AML-193 (cell line): ENCODE measurements at places on chromosomes 7 and 10.

DNA sequence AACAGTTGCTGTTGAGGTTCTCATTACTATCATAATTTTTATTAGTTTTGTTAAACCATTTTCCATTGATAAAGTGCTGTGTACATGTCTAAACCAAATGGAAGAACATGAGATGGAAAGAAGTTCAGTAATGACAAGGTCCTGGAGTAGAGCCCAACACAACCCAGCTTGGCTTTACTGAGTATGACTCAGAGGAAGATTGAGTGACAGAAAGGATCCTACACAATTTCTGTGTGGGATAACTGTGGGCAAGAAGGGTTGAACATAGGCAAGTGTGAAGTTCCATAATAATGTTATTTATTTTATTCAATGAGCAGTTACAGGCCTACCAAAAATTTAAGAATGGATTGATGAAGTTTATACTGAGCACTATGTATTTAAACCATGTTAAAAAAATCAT lies 15.9 kb downstream of the PRKG1 start:
- no peak for DNase-seq

DNA sequence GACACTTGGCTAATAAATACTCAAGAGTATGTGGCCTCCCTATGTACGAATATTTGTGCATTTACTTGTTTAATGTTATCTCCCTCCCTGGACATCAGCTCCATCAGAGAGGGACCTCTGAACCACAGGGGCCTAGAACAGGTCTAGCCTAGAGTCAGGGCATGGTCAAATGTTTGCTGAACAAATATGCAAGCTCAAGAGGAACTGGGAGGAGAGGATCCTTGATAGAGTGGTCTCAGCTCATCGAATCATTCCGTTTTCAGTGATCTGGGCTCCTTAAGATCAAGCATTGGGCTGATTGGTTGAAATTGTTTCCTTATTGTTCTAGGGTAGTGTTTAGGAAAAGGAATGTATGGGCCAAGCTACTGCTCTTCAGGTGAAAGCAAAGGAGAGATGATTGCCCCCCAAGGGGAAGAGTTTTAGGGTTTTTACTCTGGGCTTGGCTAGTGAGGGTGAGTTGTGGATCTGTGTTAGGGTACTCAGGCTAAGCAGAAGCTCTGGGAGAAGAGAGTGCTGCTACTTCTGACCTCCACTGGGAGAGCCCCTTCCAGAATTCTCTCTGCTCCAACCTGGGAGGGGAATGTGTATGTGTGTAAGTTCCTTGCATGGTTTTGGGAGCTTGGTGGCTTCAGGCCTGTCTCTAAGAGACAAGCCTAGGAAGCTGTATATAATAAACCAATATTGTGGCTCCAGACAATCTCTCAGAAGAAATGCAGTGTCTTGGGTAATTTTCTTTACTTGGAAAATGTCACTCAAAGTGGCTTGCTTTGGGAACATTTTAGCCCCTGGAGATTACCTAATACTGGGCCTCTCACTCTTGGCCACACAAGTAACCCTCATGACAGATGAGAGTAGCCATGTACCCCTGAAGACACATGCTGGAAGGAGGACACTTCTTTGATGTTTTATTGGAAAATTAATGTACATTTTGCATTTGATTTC lies 110.0 kb downstream of the EMX2 start:
- DNase-seq: no peak

- DNase-seq: no peak
Observed at GRCh38 chr7:151138153-151138851, 29.2 kb downstream of the GBX1 start.

- DNase-seq: no peak
Observed at GRCh38 chr7:52876402-52876801, 159.0 kb upstream of the POM121L12 start.

GRCh38 chr7:155739538-155740143 lies 72.6 kb downstream of the SHH start:
- no peak for DNase-seq

DNA sequence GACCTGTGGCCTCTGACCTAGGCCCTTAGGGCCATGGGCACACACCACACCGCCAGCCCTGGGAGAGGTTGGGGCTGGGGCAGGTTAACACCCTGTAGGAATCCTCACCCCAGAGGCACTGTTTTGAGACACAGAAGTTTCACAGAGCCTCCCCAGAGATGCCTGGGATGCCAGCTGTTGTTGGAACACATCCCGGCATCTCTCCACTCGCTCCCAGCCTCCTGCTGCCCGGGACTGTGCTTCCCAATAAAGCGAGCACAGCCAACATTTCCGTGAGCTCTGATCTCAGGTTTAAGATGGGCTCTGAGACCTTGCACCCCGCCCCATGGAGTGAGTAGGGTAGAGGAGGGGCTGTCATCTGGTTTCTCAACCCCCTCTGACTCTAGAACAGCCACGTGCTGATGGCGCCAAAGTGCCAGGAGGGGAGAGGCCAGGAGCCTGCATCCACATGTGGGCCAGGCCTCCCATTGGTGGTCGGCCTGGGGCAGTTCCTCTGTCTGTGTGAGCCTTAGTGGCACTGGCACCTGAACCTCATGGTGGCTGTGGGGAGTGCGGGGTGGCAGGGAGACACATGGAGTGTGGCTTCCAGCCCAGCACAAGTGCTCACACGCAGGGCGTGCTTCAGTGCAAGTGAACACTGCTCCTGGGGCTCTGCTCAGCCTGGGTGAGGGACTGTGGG lies 54.7 kb downstream of the RASGEF1A start:
- DNase-seq: no peak

DNA sequence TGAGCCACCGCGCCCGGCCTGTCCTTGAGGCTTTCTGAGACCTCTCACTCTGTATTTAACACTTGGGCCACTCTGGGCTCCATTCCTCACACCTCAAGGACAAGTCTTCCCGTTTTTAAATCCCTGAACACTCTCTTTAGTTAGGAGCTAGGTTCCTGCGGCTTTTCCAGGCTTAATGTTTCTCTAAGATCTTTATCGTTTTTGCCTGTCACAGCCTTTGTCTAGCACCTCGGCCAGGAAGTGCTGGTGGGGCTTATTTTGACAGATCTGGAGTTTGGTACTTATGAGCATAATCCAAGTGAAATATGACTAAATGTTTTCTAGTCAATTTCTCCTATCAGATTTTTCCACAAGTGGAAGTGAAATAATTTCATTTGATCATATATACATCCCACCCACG lies 186.6 kb downstream of the DPY19L1 start:
- DNase-seq: no peak

DNA sequence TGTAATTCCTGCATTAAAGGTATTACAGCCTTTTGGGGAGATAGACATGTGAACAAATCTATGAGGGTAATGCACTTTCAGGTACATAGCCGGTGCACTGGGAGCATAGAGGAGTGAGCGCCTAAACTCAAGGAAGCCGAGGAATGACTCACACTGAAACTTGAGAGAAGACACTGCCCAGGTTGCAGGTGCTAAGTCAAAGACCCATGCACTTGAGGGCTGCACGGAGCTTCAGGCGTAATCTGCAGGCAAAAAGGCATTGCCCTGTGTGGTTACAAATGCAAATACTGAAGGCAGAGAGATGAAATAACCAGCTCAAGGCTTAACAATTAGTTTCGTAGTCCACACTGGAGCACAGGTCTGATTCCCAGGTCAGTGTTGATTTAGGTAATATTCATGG lies 51.0 kb upstream of the OSBPL3 start:
- no peak for DNase-seq

DNA sequence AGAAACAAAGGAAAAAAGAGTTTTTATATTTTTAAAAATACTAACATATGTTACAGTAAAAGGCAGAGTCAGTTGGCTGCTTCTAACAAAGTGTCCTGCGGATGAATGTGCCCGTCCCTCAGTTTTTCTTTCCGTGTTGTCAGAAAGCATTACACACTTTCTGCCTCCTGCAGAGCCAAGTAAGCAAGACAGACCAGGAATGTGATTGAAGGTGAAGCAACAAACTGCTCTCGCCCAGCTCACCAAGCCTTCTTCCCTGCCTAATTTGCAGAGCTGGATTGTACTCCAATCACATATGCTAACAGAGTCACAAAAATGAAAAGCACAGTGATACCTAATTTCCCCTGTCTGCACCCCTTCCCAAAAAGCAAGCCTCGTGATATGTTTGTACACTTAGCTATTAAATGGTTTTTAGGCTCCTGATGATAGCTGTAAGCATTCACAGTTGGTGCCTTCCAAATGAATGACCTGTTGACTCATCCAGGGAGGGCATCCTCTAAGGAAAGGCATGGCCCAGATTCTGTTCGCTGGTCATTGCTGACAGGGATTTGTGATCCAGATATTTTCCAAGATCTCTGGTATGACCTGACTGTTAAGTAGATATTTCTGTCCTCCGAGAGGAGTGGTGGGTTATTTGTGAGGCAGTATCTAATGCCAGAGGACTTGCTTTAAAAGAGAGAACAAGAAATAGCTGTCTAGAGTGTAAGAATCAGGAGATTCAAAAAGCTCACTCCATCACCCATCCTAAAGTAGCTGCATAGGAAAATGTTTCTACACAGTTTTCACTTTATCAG lies 187.3 kb upstream of the PLXDC2 start:
- no peak for DNase-seq

DNA sequence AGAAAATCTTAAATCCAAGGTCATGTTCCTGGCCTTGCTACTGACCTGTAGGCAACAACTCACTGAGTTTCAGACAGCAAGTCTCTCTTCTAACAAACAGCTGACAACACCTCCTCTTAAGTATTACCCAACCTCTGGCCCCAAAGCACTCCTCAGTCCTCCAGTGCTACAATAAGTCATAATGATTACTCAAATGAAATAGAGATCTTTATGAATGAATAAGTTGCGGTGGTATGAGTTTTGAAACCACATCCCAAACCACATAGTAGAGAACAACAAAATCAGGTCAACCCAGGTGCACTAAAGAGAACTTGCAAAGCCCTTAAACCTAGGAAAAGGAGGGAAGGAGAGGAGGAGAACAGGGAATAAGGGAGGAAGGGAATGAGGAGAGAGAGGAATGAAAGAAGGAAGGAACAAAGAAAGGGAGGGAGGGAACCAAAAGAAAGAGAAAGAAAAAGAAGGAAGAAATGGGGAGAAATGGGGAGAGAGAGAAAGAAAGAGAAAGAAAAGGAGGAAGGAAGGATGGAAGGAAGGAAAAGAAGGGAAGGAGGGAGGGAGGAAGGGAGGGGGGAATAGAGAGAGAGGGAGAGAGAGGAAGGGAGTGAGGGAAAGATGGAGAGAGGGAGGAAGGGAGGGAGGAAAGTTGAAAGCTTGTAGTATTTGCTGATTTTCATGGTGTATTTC lies 142.8 kb upstream of the CALCR start:
- no peak for DNase-seq

GRCh38 chr10:85916286-85916685 lies 450.3 kb downstream of the GRID1 start:
- DNase-seq: no peak

GRCh38 chr7:30176463-30177109 lies 41.8 kb downstream of the MTURN start:
- DNase-seq: peak; percentile 24

- no peak for DNase-seq
Observed at GRCh38 chr10:133140417-133141143, 19.4 kb upstream of the KNDC1 start.

DNA sequence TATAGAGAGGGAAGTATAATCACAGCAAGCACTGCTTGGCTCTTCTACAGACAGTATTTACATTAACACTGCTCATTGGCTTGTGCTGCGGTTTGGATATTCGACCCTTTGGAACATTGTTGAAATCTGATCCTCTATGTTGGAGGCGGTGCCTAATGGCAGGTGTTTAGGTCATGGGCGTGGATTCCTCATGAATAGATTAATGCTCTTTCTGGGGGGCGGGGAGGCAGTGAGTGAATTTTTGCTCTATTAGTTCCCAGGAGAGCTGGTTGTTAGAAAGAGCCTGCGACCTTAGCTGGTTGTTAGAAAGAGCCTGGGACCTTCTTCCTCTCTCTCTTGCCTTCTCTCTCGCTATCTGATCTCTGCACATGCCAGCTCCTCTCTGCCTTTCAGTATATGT lies 77.3 kb upstream of the SVIL start:
- DNase-seq: no peak

- no peak for DNase-seq
Observed at GRCh38 chr7:47326808-47327207, 255.1 kb downstream of the TNS3 start.

DNA sequence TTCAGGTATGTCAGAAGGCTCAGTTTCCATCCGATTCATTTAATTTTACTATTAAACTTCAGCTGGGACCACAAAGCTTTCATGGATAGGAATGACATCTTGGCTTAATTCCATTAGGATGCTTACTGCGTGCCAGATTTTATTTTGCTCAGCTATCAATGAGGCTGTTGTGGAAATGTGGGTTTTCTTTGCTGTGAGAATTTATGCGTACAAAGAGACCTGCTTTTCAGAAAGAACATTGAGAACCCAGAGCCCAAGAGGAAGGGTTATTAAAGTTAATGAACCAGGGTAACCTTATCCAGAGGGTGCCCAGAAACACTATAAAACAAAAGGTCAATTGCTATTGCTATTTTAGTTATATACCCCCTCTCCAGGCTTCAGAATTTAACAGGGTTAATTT lies 98.3 kb downstream of the MKLN1 start:
- DNase-seq: no peak

DNA sequence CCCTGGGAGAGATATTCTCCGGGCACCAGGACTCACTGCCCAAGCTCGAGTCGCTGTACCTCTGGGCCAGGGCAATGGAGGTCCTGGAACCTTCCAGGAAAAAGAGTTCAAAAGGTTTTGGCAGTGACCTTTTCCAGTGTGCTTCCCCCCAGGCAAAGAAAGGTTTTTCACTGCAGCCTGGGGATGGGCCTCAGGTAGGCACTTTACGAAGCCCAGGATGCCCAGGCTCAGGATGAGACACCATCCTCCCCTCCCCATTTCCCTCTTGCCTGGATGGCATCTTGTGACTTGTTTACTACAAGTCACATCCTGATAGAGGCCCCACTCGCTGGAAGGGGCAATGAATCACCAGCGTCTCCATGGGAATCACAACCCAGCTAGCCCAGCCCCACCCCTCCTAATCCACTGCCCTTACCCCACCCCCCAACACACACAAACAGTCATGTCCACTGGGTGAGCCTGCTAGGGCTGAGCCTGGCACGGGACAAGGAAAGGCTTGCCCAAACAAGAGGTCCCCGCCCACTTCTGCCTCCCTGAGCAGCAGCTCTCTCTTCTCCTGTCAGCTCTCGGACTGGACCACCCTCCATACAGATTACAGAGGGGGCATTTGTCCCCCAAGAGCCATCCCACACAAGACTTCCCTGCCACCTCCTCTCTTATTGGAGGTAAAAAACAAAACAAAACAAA lies 93.8 kb upstream of the SMNDC1 start:
- no peak for DNase-seq

- no peak for DNase-seq
Observed at GRCh38 chr7:68994841-68995240, 603.4 kb upstream of the AUTS2 start.
